H1 (cell line): ENCODE measurements at places on chromosomes 7 and 10.

DNA sequence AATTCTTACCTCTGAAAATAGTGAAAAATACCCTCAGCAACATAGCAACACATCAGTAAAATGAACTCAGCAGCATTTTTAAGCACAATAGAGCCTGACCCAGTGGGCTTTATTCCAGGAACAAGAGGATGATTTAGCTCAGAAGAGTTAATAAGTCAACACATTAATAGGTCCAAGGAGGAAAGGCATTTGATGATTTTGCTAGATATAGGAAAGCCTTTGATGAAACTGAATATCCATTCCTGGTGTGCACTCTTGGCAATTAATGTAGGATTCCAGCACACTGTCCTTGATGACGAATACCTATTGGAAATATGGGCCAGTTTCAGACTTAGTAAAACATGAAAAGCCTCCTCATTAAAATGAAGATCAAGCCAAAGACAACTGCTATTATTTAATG is 42.5 kb downstream of the RASGEF1A start:
- no peak for DNase-seq

GRCh38 chr7:108203537-108203936 is 73.4 kb upstream of the LAMB4 start:
- no peak for DNase-seq

GRCh38 chr7:117912421-117912820 is 39.2 kb upstream of the CTTNBP2 start:
- no peak for DNase-seq

DNA sequence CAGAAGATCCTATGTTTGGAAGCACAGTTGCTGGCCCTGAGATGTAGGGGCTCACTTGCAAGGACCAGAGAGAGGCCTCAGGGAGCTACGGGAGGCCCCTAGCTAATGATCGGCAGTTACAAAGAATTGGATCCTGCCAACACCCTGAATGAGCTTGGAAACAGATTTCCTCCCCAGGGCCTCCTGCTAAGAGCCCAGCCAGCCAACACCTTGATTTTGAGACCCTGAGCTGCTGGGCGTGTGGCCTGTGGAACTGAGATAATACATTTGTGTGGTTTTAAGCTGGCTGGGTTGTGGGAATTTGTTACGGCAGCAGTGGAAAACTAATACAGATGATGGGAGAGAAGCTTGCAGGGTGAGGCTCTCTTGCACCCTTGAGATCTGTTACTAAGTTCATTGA is 3.9 kb downstream of the DOCK1 start:
- no peak for DNase-seq

DNA sequence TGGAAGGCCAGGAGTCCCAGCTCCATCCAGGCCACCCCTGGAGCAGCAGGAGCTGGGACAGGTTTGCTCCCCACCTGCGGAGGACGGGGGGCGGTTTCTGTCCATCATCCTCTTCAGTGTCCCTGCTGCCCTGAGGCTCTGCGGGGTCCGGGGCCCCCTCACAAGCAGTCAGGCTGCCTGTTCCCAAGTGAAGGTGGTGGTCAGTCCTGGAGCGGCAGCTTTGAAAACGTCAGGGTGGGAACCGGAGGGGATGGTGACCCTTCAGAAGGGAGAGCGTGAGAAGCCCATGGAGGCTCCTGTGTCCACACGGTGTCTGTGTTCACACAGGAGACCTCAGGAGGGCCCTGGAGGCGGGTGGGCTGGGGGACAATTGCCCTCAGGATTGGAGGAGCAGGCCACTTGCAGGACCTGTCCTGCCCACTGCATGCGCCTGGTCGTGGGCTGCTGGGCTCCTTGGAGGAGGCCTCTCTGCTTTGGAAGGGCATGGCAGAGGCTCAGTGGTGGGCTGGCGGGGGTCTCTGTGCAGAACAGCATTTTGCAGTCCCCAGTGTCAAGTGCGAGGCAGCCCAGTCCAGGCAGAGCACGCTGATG is 49.3 kb upstream of the INPP5A start:
- no peak for DNase-seq

- no peak for DNase-seq
Observed at GRCh38 chr7:11835260-11835659, 3.3 kb upstream of the THSD7A start.

GRCh38 chr10:70513848-70514309 is 35.3 kb downstream of the PALD1 start:
- no peak for DNase-seq

DNA sequence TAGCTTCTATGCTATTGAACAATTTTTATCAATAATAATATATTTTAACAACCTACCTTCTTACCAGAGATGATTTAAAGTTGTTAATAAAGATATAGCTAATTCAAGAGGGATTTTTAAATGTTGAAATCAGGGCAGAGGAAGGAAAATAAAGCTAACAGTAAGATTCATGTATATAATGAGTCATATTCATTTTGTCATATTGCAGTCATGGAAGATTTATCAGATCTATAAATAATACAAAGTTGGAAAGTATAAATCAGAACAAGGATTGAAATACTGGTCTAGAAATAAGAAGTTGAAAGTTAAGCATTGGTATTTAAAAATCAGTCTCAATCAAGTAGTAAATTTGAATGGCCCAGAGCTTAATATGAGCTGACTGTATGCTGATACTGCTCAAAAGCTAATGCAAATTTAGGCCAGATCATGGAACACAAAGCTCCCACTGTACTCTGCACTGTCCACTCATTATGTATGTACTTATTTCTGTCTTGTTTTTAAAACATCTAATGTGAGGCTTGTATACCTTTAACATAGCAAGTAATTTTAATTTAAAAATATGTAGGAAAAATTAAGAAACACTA is 196.9 kb downstream of the ZEB1 start:
- no peak for DNase-seq

- DNase-seq: no peak
Observed at GRCh38 chr10:127182161-127182560, 14.2 kb downstream of the INSYN2A start.

- DNase-seq: no peak
Observed at GRCh38 chr10:48306870-48307710, 613 bp downstream of the MAPK8 start.

GRCh38 chr10:72733989-72734388 is 42.0 kb downstream of the MCU start:
- DNase-seq: no peak

- no peak for DNase-seq
Observed at GRCh38 chr10:21138769-21139340, 241.7 kb upstream of the NEBL start.

GRCh38 chr10:37403776-37404175 is 278.4 kb downstream of the ANKRD30A start:
- no peak for DNase-seq

DNA sequence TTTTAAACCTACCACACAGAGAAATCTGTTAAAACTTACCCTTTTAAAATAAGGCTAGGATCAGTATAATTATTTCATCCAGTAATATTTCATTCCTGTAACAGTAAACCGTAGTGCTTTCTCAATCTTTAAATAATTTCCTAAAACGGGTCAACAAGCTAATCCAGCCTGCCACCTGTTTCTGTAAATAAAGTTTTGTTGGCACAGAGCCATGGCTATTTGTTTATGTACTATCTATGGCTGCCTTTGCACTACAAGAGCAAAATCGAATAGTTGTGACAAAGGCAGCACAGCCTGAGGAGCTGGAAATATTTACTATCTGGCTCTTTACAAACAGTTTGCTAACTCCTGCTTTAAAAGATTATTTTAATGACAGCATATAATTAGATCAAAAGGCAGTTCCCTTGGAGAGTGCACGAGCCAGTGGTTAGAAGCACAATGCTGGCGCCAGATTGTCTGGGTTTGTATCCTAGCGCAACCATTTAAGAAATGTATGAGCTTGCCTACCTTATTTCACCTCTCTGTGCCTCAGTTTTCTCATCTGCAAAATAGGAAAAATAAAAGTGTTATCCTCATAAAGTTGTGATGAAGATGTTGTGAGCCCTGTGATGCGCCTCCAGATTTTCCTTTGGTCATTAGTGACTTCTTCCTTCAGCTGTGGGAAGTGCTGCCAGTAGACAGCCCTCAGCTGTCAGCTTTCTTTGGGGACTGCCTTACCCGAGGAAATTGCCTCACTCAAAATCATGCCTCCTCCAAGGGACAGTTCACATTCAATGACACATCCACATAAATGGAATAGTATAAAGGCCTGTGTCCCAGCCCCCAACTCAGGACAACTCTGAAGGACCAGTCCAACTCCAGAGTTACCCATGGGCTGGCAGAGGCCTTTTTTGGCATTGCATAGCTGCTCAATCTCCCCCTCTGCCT is 11.8 kb upstream of the MIOS start:
- DNase-seq: no peak

DNA sequence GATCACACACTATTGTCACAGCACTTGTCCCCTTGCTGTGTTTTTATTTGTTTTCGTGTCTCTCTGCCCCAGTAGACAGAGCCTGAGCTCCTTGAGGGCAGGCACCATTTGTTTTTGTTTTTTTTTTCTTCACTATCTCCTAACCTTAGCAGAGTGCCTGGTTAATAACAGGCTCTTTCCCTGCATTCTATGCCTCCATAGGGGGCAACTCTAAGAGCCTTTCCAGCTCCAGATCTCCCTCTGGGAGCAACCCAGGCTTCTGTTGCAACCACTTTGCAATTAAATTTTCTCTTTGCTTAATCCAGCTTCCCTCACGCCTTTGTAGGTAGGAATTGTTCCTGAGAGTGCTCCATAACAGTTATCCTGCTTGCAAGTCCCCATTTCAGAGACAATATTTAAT is 148.4 kb downstream of the PLXDC2 start:
- DNase-seq: no peak

DNA sequence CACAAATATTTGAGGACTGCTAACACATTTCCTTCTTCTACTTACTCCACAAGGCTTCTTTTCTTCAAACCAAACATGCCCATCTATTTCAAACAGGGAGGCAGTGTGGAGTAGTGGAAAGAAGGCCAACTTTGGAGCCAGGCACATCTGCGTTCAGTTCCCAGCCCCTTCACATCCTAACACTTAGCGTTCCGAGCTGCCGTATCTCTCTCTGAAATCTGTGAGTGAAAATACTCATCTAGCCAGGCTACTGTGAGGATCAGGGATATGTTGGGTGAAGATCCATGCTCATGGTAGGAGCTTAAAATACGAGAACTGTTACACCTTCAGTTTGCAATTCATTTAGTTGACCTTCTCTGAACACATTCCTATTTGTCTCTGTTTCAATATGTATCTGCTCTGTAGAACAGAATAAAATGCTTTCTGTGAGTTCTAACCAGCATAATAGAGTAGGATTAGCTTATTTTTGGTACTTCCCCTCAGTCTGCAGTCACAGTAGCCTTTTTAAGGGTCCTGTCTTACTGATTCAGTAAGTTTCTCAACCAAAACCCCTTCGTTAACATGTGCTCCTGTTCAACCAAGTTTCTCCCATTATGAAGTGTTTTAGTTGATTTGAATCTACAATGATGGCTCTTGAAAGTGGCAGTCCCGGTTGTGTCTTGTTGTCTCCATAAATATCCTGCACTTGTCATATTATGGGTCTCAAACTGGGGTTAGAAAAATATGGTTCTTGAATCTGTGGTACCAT is 3.3 kb upstream of the MEST start:
- DNase-seq: no peak

- DNase-seq: no peak
Observed at GRCh38 chr10:60461688-60462087, 72.0 kb upstream of the ANK3 start.

DNA sequence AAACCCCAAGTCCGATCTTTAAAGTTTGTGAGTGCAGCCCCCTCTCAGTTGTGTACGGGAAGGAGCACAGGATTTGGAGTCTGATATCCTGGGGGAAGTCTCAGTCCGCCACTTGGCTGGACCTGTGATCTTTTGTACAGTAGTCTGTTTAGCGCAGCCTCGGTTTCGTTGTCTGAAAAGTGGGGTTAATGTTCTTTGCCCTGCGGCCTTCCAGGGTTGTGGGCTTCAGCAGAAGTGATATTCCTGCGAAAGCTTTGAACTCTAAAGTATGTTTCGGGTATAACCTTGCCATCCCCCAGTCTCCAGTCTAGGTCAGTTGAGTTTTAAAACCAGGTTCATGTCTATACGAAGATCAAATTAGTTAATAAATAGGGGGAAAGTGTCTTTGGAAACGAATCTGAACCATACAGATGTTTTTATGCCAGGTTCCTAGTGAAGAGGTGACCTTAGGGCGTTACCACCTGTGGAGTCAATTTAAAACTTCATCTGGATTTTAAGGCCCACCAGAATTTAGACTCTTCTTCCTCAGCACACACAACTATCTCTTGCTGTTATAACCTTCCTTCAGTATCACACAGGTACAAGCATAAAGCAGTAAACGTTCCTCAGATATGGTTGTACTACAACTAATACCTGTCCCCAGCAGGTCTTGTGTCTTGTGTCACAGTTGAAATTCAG is 904 bp downstream of the R3HCC1L start:
- DNase-seq: no peak

DNA sequence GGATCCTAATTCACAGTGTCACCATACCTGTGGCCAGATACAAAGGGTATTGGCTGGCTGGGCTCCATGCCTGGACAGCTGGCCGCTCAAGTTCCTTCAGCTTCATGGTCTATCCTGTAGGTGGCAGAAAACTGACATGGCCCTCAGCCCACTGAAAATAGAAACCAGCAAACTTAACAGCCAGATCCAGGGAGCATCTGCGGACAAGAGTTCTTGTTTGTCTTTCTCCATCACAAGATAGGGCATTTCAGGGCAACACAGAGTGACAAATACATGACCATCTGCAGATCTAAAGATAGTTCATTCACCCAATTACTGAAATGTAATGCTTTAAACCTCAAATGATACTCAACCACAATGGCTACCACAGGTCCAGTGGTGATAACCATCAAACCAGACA is 2.8 kb downstream of the SEC31B start:
- DNase-seq: no peak

DNA sequence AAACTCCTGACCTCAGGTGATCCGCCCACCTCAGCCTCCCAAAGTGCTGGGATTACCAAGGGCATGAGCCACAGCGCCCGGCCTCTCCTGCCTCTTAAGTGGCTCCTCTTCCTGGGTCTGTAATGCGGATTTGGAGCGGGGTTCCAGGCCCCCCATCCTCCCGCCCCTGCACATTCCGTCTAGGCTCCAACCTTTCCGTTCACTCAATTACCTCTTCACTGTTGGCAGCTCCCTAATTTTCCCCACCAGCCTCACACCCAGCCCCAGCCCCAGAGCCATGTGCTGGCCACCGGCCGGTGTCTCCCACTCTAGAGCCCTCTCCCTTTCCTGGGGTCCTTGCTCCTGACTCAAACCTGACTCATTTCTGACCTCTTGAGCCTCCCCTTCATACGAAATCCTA is 16.6 kb downstream of the ASB13 start:
- DNase-seq: no peak

GRCh38 chr10:119892188-119893065 is at the start of gene SEC23IP:
SEC23IP (plus strand) TSS chr10:119892730; CDS start chr10:119892783, 53 bp downstream.
- DNase-seq: peak; percentile 86

- DNase-seq: no peak
Observed at GRCh38 chr10:77409697-77410471, 227.7 kb downstream of the KCNMA1 start.

DNA sequence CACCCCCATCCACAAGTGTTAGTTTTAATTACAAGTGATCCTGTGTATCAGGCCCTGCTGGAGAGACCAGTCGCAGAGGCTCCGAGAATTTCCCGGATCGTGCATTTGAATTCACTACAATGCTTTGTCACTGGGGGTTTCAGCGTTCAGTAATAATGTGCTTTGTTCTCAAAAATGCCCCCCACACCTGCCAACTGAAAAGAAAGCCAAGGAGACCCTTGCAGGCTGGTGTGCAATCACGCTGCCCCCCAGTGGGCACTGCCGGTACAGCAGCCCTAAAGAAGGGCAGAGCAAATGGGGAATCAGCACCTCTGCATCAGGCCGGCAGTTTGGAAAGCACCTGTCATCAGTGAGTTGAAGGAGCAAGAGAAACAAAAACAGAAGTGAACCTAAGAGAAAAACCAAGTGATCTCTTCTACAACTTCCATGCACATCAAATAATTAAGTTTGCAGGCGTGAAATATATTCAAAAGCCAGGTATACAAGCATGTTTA is 177.6 kb downstream of the PARD3 start:
- peak; percentile 62 for DNase-seq
